CMK (cell line): ENCODE measurements at places on chromosomes 2 and 18.

- peak; percentile 7 for DNase-seq
These were observed 212.1 kb upstream of the NCKAP5 start for GRCh38 chr2:133780099-133780996.

GRCh38 chr18:43760010-43760409, 482.7 kb upstream of the SYT4 start:
- DNase-seq: no peak

GRCh38 chr2:29329899-29330298, 214.7 kb downstream of the CLIP4 start:
- DNase-seq: no peak

GRCh38 chr2:28780496-28780895, 28.9 kb downstream of the PPP1CB start:
- DNase-seq: no peak

GRCh38 chr2:191941376-191941929, 94.6 kb upstream of the CAVIN2 start:
- DNase-seq: no peak

DNA sequence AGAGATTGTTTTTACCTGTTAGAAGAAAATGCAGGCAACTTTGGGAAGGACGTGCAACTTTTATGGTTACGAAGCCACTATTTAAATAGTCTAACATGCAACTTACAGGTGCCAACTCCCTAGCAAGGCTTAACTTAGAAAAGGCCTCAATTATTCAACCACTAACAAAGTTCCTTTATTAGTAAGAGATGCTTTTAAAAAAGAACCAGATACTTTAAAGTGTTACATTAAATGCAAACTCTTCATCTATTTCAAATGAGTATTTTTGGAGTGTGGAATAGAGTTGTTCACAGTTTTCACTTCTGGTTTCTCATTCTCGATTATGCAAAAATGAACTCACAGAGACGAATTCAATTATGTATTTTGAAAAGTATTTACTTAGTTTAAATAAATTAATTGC, 51.7 kb downstream of the PELI1 start:
- no peak for DNase-seq

DNA sequence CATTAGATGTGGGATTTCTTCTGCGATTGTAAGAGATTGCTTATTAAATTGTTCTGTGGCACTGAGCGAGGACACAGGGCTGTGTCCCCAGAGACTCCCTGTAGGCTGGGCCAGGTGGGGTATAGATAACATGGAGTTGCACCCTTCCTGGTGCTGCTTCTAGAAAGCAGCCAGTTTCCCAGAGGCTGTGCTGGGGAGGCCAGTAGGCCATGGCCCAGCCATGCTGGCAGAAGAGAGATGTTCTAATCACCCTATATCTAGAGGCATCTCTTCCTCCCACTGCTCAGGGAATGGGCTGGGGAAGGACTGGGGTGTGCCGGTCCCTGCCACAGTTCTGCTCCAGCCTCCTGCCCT, 66.9 kb downstream of the HS1BP3 start:
- DNase-seq: no peak

DNA sequence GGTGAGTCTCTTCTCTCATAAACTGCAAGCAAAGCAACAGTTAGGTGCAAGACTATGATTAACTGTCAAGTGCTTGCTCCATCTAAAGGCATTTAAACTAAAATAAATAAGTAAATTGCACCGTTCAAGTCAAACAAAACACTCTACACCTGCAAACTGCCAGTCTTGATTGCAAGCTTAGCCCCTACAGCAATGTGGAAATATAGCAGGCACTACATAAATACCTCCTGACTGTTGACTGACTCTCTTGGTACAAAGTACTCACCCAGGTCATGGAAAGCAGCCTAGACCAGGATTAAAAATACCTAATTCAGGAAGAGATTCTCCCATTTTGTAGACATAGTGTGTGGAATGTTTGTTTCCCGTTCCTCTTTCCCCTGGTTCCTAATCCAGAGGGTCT, 176.6 kb upstream of the KLHL29 start:
- no peak for DNase-seq

GRCh38 chr18:78423811-78424210, 555.8 kb upstream of the SALL3 start:
- DNase-seq: no peak

- DNase-seq: no peak
These were observed 108.8 kb downstream of the DOCK10 start for GRCh38 chr2:224933431-224933830.

- DNase-seq: no peak
These were observed 371.1 kb downstream of the FIGN start for GRCh38 chr2:163364736-163365135.

DNA sequence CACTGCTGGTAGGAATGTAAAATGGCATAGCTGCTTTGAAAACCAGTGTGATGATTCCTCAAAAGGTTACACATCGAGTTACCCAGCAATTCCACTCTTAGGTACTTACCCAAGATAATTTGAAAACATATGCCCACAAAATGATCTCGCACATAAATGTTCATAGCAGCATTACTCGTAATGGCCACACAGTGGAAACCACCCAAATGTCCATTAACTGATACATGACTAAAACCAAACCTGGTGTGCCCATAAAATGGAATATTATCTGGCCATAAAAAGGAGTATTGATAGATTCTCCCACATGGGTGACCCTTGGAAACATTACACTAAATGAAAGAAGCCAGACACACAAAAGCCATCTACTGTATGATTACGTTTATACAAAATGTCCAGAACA, 70.4 kb downstream of the ALPK2 start:
- DNase-seq: no peak

DNA sequence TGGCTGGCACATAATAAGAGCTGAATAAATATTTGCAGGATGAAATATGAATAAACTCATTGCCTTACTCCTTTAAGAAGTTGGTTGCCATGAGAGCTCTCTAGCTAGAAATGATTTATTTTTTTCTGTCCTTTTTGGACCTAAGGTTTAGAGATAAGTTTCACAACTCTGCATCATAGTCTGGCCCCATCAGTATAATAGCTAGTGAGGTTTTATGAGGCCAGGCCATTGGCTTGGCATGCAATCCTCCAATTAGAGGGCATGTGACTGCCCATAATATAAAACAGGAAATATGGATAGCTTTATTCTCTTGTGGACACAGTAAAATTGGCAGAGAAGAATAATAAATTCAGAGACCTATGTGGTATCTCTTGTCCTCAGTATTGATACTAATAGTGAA, 26.2 kb upstream of the INSIG2 start:
- no peak for DNase-seq

GRCh38 chr18:23951206-23951605, 63.3 kb upstream of the TTC39C start:
- DNase-seq: no peak

DNA sequence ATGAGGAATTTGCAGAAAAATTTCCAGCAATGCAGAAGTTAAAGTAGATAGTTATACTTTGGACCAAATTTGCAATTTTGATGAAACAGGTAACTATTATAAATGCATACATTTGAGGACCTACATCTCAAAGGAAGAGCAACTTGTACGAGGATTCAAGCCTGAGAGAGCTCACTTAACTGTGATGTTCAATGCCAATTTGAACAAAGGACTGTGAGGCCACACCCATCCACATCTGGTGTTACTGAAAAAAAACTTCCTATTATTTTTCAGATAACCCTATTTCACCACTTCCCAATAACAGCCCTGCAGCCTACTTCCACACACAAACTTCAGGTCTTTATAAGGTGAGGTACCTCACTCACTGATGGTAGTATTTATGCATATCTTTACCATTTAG, 203.5 kb upstream of the NABP1 start:
- no peak for DNase-seq

- DNase-seq: no peak
These were observed 88.4 kb downstream of the DSEL start for GRCh38 chr18:67428158-67428557.

- DNase-seq: no peak
These were observed 483.2 kb downstream of the METTL4 start for GRCh38 chr18:2087877-2088673.

GRCh38 chr2:9403924-9404323, 19.4 kb downstream of the ITGB1BP1 start:
- no peak for DNase-seq

GRCh38 chr2:241722896-241723454, 11.5 kb upstream of the D2HGDH start:
- no peak for DNase-seq

DNA sequence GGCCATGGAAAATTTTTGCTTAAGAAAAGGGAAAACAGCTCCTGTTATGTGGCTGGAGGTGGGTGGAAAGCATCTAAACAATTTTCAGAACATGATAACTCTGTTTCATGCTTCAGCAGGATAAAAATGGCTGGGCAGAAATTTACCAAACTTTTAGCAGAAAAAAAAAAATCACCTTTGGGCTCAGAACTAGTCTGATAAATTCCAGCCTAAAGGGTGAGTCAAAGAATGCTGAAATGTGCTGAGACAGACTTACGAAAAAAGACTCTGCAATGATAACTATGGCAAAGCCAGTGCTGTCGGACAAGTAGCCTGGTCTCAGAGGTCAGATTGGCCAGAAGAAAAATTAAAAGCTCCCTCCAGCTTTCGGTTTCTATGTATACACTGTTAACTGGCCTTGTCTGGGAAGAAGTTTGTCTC, 123.6 kb downstream of the LRATD1 start:
- no peak for DNase-seq

DNA sequence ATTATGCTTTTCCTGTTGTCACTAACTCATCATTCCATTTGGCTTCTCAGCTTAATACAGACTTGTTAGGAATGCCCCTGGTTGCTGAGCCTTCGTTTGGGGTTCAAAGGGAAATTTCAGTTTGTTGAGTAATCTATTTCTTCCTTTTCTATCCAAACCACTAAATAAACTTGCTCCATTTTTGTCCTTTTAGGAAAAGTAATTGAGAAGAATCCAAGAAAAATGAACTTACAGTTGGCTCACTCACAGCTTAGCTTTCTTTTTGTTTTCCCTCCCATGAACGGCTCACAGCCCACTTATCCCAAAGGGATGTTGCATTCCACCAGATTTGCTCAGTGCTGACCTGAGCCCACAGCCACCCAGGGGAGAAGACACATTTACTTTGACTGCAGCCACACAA, 73.9 kb downstream of the SOX11 start:
- no peak for DNase-seq

GRCh38 chr2:44932564-44933392, 8.7 kb upstream of the SIX3 start:
- DNase-seq: no peak

- DNase-seq: no peak
These were observed 4.3 kb upstream of the SPAG16 start for GRCh38 chr2:213279971-213280370.
